ENCODE measurements at places on chromosomes 3 and 15.

GRCh38 chr3:79297245-79297960 is 470.4 kb downstream of the ROBO1 start:
- DNase-seq = no peak

- DNase-seq = no peak
Measured at GRCh38 chr3:177932750-177933660, 603.2 kb upstream of the KCNMB2 start.

DNA sequence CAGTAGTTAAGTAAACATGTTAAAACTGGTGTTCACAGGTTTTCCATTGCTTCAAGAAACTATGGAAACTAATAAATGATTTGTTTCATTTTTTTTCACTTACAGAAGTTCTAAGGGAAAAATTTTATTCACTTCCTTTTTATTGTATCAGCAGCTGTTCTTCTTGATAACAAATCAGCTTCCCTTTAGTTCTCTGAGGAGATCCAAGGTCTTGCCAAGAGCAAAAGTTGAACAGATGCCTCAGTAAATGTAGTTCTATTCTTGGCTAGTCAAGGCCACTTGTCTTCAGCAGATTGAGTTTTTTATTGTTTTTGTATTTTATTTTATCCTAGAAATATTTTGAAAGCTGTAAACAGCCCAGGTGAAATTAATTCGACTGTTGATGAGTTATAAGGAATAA is 41.8 kb downstream of the KCNH8 start:
- no peak for DNase-seq

DNA sequence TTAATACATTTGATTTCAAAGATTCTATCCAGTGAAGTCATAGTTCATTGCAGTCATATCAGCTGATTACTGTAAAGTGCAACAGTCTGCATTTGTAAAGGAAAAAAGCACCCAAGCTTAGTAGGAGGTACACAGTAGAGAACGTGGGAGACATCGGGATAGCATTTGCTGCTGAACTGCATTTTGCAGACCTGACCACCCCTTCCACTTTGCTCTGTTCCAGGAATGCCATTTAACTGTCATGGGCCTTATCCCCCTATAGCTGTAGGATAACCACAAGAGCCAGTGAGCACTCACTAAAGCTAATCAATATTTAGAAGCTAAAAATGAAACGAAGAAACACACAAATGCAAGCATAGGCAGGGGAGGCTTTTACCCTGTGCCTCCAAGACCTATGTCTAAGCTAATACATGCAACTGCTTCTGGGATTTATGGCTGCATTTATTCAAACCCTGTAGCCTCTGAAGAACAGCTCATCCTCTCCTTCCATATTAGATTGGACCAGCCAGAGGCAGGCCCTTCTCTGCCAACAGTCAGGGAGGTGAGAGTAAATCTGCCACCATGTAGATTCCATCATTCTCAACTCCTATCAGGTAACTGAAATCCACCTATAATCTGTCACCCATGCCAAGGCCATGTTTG is 23.0 kb downstream of the TNIK start:
- no peak for DNase-seq

Measured in activated CD8-positive, alpha-beta memory T cell treated with anti-CD3 and anti-CD28 coated beads for 1 hour (primary cell).